ENCODE measurements at places on chromosomes 2 and 18.

DNA sequence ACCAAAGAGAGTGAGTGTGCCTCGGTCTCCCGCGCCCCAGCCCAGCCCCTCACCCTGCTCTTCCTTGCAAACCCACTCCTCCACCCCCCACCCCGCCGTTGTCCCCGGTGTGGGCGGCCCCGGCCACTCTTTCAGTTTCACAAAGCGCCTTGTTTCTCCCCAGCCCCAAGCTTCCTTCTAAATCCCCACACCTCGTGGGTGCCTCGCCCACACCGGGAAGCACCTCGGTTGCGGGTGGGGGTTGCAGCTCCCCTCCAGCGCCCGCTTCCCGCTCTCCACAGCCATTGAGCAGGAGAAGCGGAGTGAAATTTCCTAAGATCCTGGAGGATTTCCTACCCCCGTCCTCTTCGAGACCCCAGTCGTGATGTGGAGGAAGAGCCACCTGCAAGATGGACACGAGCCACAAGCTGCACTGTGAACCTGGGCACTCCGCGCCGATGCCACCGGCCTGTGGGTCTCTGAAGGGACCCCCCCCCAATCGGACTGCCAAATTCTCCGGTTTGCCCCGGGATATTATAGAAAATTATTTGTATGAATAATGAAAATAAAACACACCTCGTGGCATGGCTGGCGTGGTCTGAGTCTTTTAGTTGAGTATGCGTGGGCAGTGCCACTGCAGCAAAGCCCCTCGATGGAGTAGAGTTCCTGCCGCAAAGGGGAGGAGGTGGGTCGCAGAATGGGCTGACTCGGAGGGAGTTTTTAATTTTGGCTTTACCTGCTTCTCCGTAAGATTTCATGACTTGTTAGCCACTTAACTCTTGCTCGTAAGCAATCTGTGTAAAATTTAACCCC, 848 bp downstream of the TMSB10 start:
- no peak for DNase-seq

GRCh38 chr2:45459860-45460259, 151.2 kb downstream of the SRBD1 start:
- DNase-seq: no peak

GRCh38 chr2:220465700-220466099, 838.3 kb downstream of the SLC4A3 start:
- DNase-seq: no peak

GRCh38 chr2:46296216-46296839, 879 bp upstream of the EPAS1 start:
- DNase-seq: no peak

GRCh38 chr2:100394111-100394641, 23.3 kb downstream of the CHST10 start:
- DNase-seq: no peak

GRCh38 chr18:59539108-59539507, 158.1 kb downstream of the CCBE1 start:
- no peak for DNase-seq

- DNase-seq: no peak
Measured at GRCh38 chr18:2636126-2636631, 19.3 kb upstream of the SMCHD1 start.

DNA sequence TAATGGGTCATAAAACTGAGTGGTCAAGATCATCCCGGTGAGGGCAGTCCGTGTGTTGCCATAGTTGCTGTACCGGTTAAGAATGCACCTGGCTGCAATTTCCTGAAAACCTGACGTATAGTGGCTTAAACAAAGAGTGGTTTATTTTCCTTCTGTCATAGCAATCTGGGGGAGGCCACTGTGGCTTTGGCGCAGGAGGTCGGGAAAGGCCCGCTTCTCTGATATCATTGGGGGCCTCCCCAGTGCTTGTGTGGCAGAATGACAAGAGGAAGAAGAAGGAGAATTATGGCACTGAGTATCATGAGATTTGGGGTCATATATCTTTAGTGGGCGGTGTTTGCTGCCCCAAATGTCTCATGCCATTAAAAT, 4.4 kb downstream of the C2orf92 start:
- no peak for DNase-seq

DNA sequence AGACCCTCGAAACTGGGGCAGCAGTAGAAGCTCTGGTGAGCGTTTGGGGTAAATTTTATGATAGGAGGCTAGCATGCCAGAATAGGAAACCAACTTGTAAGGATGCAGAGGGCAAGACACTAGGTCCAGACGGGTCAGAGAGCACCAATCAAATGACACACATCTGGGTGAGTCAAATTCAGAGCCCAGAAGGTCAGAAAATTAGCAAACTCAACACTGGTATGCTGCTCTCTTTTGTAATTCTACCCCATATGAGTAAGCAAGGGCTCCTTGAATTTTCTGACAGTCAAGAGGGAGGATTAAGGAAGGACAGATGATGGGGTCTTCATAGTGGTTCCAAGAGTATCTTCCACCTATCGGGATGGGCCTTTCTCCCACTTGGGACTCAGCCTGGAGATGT, 209.8 kb downstream of the BCL2 start:
- no peak for DNase-seq

- DNase-seq: no peak
Measured at GRCh38 chr2:172531309-172531708, 24.6 kb upstream of the PDK1 start.

DNA sequence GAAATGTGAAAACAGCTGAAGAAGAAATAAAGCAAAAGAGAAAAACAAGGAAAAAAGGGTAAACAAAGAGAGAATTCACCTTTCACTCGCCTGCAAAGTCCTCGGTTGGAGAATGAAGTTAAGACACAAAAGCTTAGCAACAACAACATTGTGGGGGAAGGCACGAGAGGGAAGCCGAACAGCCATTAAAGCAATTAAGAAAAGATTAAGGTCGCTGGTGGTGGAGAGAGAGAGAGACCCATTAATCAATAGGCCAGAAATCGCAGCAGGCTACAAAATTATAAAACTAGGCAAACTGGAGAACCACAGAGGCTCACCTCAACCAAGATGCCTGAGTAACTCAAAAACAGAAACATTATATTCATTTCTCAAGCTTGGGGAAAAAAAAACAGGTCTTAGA, 120.0 kb upstream of the SIX3 start:
- DNase-seq: no peak

DNA sequence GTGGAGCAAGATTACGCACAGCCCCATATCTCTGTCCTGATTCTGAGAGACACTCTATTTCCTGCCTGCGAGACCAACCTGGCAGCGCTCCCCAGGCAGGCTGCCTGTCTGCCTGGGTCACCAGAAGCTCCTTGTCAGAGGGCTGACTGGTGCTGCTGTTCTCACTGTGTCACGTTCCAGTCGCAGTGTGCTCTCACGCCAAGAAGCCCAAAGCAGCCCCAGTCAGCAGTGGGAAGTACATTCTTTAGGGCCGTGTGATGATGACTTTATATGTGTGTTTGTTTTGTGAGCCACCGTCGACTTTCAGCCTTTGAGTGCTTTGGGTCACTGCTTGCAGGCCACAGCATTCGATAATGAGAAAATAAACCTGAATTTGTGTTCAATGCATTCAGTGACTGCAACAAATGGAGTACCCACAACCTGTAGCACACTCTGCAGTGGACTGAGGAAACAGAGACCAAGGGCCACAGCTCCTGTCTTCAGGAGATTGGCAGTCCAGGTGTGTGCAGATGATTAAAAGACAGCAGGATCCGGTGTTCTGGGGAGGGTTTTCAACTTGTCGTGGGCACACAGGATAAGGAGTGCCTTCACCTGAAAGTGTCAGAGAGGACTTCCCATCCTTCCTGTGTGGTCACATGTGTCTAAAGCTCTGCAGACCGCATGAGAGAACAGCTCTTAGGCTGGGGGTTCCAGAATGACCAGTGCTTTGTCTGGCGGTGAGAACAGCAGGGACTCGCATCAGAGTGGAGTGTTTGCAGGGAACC, 4.8 kb downstream of the TNFRSF11A start:
- DNase-seq: peak; percentile 52

DNA sequence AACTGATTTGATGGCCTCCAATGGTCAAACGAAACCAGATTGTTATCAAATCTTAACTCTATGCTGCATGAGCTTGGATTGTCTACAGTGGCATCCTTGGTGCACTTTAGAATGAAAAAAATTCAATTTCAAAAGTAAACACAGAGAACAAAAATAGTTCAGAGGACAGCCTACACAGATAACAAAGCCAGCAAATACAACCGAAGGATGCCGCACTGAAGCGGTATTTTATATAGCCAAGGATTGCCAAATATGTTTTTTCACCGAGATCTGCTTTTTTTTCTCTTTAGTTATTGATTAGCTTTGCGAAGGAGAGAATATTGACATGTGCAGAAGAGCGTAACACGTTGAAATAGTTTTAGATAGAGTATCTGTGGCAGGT, 72.0 kb downstream of the SLC4A3 start:
- no peak for DNase-seq

- DNase-seq: peak; percentile 10
Measured at GRCh38 chr2:58553937-58554336, 312.8 kb upstream of the FANCL start.

DNA sequence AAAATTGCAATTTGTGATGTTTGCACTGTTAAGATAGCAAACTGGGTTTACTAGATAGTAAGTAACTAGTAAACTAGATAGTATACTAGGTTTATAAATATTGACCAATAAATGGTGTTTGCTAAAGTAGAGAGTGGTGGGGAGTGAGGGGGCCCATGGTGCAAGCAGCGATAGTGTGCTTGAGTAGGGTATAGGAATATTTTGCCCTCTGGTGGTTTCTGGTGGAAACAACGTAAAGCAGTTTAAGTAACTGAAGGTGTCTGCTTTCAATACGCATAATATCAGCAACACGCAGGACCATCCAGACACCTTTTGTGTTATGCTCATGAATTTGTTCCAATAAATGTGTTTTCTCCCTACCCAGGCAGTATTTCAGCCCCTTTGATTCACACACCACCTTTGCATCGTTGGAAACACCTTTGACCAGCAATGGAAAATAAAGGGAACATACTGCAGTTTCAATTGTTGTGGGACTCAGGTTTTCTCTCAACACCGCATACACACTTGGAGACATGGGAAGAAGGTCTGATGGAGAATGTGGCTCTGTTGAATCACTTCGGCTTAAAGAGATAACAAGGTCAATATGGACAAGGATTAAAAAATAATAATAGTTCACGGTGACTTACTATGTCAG, 16.7 kb upstream of the STAT1 start:
- DNase-seq: peak; percentile 52

DNA sequence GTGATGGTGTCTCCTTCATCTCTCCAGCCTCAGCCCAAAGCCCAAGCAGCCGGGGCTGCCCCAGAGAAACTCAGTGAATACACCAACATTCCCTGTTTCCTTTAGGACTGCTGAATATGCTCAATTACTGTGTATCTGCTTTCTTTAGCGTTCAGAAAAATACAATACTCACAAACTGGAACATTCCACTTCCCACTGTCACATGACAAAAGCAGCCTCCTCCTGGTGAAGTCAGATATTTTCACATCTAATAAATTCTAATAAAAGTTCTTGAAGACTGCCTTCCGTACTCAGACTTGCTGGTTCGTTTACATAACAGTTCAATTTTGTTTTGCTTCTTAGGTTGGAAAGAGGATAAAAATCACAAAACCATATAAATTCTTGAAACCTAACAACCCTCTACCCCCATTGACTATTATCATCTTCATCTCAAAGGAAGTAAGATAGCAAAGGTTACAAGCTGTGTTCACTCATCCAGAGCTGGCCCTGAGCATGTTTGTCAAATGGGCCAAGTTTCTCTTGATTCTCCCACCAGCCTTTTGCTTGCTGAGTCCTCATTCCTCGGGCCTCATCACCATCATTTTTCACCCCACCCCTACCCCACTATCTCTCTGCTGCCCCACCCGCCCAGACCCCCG, 190.8 kb upstream of the HNRNPA3 start:
- DNase-seq: no peak

DNA sequence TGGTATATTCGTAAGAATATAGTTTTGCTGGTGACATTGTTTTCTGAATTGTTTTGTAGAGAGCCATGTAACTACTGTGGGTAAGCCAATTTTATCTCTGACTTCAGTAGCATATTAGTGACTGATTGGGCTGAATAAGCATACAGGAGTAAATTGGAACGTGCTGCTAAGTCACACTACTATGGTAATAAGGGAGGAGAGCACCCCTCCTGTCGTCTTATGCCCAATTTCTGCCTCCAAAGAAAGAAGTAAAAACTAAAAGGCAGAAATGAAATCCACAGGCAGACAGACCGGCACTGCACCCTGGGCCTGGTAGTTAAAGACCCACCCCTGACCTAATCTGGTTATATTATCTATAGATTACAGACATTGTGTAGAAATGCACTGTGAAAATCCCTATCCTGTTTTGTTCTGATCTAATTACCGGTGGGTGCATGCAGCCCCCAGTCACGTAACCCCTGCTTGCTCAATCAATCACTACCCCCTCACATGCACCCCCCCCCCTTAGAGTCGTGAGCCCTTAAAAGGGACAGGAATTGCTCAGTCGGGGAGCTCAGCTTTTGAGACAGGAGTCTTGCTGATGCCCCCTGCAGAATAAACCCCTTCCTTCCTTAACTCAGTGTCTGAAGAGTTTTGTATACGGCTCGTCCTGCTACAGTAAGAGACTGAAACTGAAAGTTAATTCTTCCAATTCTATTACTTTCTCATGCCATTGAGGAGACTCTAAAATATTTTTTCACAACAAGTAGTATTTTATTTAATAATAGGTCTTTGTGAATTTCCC, 167.0 kb downstream of the ZNF804A start:
- no peak for DNase-seq

GRCh38 chr2:157124731-157125130, 132.8 kb upstream of the GALNT5 start:
- no peak for DNase-seq
